GM12878 (cell line): ENCODE measurements at places on chromosomes 6 and 20. TPM values are rescaled to one million over a fixed set of nuclear protein-coding genes. Genes with fewer than 3 reads are reported as not detected.

- DNase-seq = no peak
Observed at GRCh38 chr6:72111611-72112010, 225.3 kb downstream of the RIMS1 start.

GRCh38 chr6:167569041-167569805 is 244.3 kb downstream of the TTLL2 start:
- DNase-seq = no peak

- no peak for DNase-seq
Observed at GRCh38 chr20:13322198-13322597, 101.1 kb downstream of the ISM1 start.

PAX1 gene
- not detected in 2 replicates for total RNA-seq

LST1 gene
- 16.5 and 20.6 TPM in 2 replicates for total RNA-seq
